Activated CD4-positive, alpha-beta T cell treated with anti-CD3 and anti-CD28 coated beads for 36 hours (primary cell): ENCODE measurements at places on chromosomes 6 and 20.

- DNase-seq, result no peak
These were observed 63.4 kb downstream of the VEGFA start for GRCh38 chr6:43833223-43833995.

- no peak for DNase-seq
These were observed 76.2 kb upstream of the OLIG3 start for GRCh38 chr6:137570393-137570792.

DNA sequence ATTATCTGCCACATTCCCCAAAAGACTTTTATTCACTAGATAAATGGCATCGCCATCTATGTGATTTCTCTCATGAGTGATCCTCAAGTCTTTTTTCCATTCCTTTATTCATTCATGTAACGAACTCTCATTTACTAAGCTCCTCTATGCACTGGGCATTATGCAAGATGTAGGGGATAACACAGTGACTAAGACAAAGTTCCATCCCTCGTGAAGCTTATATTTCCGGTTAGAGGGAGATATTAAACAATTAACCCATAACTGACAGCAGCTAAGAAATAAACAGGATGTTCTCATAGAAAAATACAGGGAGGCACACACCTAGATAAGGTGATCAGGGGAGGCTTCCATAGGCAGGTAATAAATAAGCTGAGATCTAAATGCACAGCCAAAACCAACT is 17.2 kb upstream of the PREX1 start:
- no peak for DNase-seq

DNA sequence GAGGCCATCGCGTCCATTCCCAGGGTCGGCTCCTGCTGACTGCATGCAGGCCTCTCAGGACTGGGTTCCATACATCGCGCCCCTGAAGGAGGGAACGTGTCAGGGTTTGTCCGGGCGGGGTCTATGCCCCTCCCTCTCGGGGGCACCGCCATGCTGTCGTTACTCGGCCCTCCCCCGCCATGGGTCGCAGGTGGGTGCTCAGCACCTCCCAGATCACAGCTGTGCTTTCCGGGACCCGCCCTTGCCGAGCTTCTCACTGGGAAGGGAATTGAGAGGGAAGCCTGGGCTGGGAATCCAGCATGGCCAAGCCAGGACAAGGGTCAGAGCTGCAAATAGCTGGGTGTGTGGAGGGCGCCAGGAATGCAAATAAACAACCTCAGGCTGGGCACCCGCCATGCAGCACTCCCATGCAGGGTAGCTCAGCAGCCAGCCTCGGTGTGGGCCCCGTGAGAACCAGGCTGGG is at the start of gene FRMD1:
Gene FRMD1 (minus strand): TSS at position 270 of the 463 bp plus-strand sequence. CDS start 118 bp downstream, at position 152.
- DNase-seq, result no peak

GRCh38 chr6:136534268-136534667 is 16.0 kb downstream of the MAP7 start:
- DNase-seq, result no peak

DNA sequence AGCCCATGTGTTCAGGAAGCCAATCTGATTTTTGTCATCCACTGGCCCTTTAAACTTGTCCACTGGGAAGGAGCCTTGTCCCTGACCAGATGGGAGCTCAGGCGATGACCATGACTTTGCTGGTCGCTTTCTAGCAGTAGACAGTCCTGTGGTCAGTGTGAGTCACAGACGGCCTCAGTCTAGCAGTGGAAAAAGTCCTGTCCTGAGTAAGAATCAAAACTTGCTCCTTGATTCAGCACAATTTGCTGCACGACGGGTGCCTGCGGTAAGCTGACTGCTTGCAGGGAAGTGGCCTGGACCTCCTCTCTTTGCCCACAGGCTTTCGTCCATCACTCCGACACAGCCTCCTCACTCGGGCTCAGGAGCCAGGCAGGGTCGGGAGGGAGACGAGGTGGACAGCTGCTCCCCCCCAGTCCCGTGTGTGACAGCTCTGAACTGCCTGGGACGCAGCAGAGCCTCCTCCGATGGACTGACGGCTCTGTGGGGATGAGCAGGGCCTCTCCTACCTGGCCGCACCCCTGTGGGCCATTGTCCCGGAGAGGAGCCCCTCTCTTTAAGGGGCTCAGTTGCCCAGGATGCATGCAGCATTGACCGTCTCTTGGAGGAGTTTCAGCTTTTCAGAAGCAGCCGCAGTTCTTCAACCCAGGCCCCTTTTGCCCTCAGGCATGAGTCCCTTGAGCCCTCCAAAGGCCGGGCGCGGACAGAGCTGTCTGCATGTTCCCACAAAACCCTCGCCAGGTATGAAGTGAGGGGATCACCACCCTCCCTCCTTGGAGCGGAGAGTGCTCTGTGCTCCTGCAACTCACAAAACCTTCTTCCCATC is 209.2 kb downstream of the ANKRD60 start:
- no peak for DNase-seq

- no peak for DNase-seq
These were observed 5.5 kb downstream of the GRIK2 start for GRCh38 chr6:101398716-101399615.

DNA sequence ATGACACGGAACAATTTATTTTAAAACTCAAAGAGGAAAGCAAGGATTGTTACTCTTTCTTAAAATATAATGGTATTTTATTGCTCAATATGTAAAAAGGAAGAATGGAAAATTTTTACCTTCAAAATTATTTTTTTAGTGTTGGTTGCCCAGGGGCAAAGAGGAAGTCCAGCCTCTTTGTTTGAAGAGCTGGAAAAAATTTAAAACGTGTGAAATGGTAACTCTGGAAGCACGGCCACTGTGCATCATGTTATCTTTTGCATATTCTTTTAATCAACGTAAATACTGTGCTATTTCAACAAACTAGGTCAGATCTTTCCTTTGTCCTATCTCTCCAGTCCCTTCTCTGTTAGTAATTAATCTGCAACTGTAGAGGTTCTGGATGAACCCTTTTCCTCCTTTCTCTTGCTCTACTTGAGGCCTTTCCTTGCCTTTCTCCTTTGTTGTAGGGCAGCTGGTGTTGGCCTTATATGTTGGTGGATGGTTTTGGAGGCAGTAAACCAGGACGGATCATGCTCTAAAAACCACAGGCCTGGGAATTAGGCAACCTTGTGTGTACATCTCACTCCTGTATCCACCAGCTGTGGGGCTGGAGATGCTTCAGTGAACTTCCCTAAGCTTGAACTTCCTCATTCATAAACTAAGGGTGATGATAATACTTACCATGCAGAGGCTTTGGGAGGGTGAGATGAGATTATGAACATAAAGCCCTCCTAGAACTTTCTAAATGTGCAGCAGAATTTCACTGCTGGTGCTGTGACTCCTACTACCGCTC is 143.3 kb downstream of the PRL start:
- DNase-seq, result no peak

- no peak for DNase-seq
These were observed 30.5 kb downstream of the SPDEF start for GRCh38 chr6:34525431-34526175.

- DNase-seq, result peak; percentile 80
These were observed 17.5 kb upstream of the FAM110A start for GRCh38 chr20:815914-816606.

GRCh38 chr6:73694711-73695411 is 1.1 kb upstream of the CD109 start:
- peak; percentile 38 for DNase-seq

DNA sequence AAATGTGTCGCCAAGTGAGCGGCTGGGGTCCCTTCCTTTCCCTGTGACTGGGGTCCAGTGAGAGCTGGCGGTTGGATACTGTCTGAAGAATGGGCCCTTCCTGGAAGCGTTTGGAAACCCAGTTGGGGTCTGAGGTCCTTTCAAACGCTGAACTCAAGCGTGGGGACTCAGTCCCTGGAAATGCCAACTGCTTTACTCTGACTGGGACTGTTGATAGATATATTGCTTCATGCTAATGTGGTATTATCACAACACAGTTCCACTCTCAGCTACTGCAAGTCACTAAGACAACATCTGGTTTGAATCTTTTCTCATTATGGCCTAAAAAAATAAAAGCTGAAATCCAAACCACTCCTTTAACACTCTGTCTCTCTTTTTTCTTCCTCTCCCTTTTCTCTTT is 23.7 kb upstream of the PSMF1 start:
- no peak for DNase-seq

GRCh38 chr6:17938901-17939300 is 48.5 kb downstream of the KIF13A start:
- DNase-seq, result no peak

GRCh38 chr6:166572370-166573261 is 13.9 kb downstream of the RAMACL start:
- DNase-seq, result no peak

DNA sequence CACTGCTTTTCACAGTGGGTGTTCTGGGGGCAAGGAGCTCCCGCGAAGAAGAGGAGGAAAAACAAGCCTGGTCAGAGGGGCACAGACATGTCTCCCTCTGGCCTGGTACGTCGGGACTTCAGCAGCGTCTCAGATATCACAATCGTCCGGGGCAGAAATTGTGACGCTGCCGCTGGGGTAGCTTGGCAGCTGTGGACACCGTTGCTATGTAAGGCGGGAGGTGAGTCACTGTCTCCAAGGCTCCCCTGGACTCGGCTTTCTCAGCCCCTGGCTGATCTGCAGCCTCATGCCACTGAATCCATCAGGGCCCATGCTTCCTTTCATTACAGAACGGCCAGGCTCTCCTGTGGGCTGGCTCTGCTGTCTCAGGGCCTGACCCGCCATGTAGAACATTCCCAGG is 98.7 kb downstream of the SULF2 start:
- DNase-seq, result no peak

- no peak for DNase-seq
These were observed 911.6 kb downstream of the TFAP2A start for GRCh38 chr6:9503111-9503761.

- no peak for DNase-seq
These were observed 9.9 kb downstream of the PSMA7 start for GRCh38 chr20:62133051-62133845.

DNA sequence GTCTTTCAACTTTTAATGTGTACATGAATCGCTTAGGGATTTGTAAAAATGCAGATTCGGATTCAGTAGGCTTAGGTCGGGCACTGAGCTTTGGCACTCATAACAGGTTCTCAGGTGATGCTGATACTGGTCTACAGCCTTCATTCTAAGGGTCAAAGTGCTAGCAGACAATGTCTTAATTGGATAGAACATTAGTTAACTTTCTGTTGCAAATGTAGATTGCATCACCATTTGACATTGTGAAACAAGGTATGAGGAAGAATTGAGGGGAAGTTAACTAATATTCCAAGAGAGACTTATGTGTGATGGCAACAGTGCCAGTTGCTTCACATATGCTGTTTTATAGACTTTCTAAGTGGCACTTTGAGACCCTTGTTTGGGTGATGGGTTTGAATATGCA is 86.9 kb downstream of the MLIP start:
- no peak for DNase-seq

GRCh38 chr6:158815379-158815724 is 3.8 kb downstream of the EZR start:
- DNase-seq, result no peak

- no peak for DNase-seq
These were observed 44.5 kb upstream of the PHACTR3 start for GRCh38 chr20:59559863-59560262.

DNA sequence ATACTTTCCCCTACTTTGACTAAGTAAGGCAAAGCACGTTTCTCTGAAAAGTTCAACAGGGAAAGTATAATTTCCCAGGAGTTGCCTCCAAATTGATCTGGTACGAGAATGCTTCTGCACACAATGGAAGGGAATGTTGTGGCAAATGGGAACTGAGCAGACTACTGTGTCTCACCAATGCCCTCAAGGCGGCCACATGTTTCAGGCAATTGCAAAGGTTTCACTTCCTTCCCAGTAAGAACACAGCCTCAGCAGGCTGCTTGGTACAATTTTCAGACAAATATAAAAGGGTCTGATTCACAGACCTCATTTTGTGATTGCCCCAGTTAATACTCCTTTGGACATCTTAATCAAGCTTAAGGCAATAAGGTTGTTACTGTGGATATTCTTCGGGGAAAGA is 71.2 kb downstream of the KIAA0319 start:
- DNase-seq, result no peak

- DNase-seq, result no peak
These were observed 15.0 kb upstream of the MRAP2 start for GRCh38 chr6:84018453-84019061.

GRCh38 chr6:169994739-169995138 is 243.3 kb downstream of the ERMARD start:
- no peak for DNase-seq

DNA sequence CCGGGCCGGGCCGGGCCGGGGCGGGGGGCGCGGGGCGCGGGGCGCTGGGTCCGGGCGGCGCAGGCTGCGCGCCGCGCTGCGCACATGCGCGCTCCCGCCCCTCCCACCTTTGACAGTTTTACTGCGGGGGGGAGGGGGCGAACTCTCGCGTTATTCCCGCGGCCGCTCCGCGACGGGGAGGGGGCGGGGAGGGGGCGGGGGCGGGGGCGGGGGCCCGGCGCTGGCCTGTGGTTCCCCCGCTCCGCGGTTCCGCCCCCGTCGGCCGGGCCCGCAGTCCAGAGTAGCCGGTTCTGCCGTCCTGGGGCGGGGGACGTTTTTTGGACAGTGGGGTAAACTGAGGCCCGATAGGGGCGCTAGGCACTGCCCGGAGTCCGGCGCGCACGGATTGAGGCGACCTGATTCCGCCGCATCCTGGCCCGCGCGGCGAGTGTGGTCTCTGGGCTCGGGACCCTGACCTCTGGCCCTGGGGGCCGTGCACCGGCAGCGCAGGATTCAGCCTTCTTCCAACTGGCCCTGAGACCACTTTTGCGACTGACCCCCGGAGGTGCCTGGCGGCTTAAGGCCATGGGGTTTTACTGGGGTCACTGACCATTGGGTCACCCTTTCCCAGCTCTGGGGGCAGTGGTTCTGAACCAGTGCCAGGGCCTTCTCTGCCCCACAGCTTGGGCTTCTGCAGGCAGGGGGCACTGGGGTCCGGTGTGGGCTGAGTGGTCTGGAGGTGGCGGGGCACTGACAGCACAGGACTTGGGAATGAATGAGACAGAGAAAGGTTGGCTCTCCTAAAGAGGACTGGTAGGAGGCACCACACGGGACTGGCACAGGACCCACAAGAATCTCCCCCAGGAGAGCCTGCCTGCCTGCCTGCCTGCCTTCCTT is at the start of gene ZNF512B:
Gene ZNF512B (minus strand): TSS at position 93 of the 876 bp plus-strand sequence. CDS start 1,980 bp downstream, outside the sequence.
- DNase-seq, result peak; percentile 78

DNA sequence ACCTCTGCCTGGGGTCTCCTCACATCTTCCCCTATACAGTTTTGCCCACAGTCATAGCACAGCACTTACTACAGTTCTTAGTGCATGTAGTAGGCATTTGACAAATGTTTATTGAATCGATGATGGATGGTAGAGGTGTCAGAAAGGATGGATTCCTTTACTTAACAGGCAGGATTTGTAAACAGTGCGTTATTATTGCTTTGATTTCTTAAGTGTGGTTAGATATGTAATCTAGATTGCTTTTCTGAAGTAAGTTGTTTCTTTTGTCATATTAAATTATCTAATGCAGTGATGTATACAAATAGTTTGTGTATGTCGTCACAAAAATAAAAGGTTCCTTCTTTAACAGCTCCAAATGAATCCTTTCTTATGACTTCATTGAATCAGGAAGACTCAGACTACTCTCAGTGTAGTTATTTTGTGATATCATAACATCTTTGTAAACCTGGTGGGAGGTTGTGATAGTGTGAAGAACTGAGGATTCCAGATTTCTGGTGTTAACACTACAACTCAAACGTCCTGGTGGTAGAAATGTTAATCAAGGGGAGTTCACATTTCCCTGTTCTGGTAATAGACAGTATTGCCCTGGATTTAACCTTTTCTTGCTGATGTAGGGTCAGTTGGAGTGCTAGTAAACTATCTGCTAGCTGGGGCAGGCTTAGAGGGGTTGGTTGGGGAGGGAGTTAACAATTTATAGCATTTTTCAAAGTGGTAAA is 87.7 kb downstream of the HIVEP1 start:
- DNase-seq, result no peak
